Left ventricle myocardium superior (tissue), 1 donor: ENCODE measurements at places on chromosomes 3 and 15.
A peak's percentile ranks its signal among the peaks of the same experiment; 100 is the strongest.

GRCh38 chr3:147652651-147653366, 243.6 kb downstream of the ZIC1 start:
- DNase-seq = no peak

GRCh38 chr15:83983634-83984458, 251.7 kb upstream of the GOLGA6L4 start:
- no peak for DNase-seq

- DNase-seq = no peak
Observed at GRCh38 chr3:16499351-16499750, 14.1 kb downstream of the RFTN1 start.

DNA sequence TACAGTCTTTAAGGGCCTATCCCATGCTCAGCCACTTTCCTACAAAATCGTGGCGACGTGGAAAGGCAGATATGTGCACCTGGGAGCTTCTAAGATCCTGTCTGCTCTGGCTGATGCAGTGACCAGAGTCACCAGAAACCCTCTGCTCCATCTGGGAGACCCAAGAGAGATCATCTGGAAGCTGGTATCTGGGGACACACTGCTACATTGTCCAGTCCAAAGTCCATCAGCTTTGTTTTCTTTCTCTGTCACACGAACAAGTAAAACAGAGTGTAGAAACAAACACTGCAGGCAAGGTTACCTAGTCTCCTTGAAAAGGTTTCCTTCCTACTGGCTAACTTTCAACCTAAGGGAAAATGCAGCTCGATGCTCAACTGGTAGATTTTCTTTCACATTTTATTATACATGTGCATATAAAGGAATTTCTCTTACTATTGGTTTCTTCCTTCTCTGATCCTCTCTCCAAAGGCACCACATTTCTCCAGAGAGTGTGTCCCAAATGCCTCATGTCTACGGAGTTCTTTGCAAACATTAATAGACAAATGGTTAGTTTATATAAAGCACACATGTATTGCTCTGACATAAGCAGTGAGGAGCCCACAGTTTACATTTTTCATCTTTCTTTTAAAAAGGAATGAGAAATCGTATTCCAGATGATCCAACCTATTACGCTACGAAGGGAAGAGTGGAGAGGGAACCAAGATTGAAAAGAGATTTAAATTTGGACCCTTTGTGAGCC, 8.3 kb upstream of the GREM1 start:
- DNase-seq = no peak

- no peak for DNase-seq
Observed at GRCh38 chr15:90051874-90052273, 50.4 kb downstream of the IDH2 start.

- DNase-seq = no peak
Observed at GRCh38 chr3:14243782-14244181, 65.2 kb downstream of the LSM3 start.

- no peak for DNase-seq
Observed at GRCh38 chr3:98977520-98977919, 76.0 kb upstream of the DCBLD2 start.

DNA sequence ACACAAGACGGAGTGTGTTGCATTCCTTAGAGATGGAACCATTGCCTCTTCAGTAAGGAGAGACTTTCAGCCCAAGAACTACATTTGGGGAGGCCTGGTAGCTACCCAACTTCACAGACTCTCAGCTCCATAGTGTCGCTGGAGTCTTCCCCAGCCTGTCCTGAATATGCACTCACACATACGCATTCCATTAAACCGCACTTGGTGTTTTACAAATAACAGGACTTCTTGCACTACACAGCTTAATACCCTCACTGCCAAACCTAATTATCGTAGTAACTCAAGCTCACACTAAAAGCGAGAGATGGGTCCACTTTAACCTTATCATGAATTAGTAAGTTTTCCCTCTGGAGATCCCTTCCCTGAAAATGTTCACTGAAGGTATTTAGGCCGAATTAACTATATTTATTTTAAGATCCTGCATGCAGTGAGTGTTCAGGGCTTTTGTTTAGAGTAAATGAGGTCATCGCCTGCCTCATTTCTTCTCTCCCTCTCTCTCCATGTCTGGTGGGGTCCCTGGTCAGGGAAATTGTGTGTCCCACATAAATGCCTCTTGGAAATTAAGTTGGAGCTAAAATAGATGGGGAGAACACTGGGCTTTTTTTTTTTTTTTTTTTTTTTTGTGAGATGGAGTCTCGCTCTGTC, 171.9 kb downstream of the FAM43A start:
- no peak for DNase-seq

- no peak for DNase-seq
Observed at GRCh38 chr3:125161607-125162219, 50.8 kb downstream of the SLC12A8 start.

- DNase-seq = no peak
Observed at GRCh38 chr15:39332846-39333245, 248.0 kb upstream of the THBS1 start.

DNA sequence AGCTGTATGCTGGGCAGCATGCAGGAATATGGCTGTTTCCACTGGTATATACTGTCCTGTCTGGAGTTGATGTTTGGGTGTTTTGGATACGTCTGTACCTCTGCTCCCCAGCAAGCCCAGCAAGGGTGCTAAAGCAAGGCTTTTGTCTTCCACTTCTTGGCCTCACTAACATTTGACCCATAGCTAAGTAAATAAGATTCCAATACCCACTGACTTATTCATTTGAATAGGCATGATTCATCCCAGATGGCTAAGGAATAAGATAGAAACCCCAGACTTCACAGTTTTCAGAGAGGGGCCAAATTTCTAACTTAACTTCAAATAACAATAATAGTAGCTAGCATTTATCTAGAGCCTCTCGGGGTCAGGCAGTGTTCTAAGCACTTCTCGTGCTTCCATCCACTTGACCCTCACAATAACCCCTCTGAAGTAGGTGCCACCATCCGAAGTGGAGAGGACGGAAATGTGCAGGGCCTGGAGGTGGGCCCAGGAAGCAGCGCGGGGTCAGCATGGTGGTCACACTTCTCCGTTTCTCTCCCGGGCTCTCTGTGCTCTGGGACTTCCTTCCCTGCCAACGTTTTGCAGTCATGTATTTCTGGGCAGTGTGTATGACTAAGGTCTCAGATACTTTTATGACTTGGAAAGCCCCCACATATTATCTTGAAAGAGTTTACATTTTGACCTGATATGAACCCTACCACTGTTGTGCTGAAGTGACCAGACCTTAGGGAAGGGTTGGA, 39.3 kb downstream of the LRRK1 start:
- DNase-seq = no peak

- DNase-seq = no peak
Observed at GRCh38 chr3:76025561-76025960, 240.2 kb upstream of the ZNF717 start.

GRCh38 chr3:115518100-115518852, 105.0 kb upstream of the GAP43 start:
- DNase-seq = peak; percentile 90

DNA sequence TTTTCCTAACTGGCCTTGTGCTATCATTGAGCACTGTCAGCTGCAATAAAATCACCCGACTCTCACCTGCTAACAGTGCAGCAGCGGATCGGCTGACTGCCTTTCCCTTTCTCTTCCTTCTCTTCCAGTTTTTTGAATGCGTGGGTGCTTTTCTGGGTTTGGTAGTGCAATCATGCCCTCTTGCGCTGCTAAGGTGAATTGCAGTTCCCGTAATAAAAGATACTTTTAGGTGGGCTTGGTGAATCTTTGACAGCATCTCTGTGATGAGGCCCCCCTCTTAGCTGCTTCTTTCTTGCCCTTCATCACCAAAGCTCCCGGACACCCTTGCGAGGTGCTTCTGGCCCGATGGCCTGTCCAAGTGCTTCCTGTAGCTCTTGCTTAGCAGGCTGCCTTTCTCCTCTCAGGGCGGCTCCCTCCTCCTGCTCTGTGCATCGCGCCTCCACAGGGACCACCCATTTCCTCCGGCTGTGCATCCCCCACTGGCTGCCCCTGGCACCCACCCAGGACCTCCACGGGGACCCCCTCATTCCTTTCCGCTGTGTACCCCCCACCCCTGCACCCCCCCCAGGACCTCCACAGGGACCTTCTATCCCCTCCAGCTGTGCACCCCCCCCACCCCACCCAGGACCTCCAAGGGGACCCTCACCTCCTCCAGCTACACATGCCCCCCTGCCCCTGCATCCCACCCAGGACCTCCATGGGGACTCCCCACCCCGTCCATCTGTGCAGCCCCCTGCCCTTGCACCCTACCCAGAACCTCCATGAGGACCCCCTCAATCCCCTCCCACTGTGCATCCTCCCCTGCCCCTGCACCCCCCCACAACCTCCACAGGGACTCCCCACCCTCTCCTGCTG, 50.8 kb upstream of the RPL32 start:
- DNase-seq = no peak

DNA sequence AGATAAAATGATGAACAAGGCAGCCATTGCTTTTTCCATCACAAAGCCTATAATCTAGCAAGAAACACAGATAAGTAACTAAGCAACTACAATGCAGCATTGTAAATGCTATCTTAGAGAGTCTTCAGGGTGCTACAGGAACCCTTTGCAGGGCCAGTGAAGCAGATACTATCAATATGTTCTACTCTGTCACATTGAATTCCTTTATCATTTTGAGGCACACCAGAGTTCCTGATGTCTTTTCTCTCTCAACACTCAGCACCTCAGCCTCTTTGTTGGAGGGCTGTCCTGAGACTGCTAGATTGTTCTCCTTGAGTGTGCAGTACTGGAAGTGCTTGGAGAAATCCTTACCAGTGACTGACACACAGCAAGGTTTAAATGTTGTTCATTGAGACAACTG, 107.4 kb upstream of the MRPL3 start:
- no peak for DNase-seq

GRCh38 chr15:39663704-39664250, 82.9 kb downstream of the THBS1 start:
- DNase-seq = no peak

DNA sequence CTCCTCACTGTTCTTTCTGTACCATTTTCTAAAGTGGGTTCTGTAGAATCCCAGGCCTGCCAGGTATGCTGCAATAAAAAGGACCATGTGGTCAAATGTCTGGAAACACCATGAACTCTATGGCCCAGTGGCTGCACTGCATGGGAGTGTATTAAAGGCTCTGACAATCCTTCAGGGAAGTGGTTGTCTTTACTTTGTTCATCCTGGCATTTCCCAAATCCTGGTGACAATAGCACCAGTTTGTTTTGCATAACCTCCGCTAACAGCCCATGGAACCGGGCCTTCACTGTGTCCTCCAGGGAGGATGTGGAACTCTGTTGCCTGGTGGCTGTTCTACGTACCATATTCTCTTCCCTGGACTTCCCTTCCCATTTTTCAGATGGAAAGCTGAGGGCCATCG, 11.2 kb upstream of the DUSP7 start:
- no peak for DNase-seq

- DNase-seq = no peak
Observed at GRCh38 chr3:62032738-62033137, 340.6 kb downstream of the FEZF2 start.

GRCh38 chr3:58495101-58495500, 3.2 kb downstream of the KCTD6 start:
- no peak for DNase-seq

- no peak for DNase-seq
Observed at GRCh38 chr15:33098094-33099058, 96.1 kb downstream of the FMN1 start.

GRCh38 chr3:183487896-183488295, 59.5 kb upstream of the MCF2L2 start:
- no peak for DNase-seq

- no peak for DNase-seq
Observed at GRCh38 chr3:30871720-30872119, 22.7 kb downstream of the GADL1 start.

GRCh38 chr3:122510878-122511535, 3.7 kb downstream of the KPNA1 start:
- no peak for DNase-seq

DNA sequence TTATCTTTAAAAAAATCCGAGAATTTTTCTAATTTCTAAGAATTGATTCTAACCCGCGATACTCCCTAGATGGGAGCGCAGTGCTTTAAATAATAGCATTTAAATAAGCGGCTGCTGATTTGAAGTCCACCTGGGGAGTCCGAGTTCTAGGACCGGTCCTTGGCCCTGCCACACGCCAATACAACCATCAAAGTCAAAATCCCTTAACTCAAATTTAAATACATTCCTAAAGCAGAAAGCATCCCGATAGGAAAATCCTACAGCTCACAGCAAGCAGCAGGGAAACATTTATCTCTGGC, 508 bp upstream of the ECT2 start:
- DNase-seq = no peak

- DNase-seq = no peak
Observed at GRCh38 chr3:51311055-51311454, 74.0 kb upstream of the MANF start.

- no peak for DNase-seq
Observed at GRCh38 chr3:157498371-157498770, 4.8 kb downstream of the VEPH1 start.
